ENCODE measurements at places on chromosomes 13 and 19. TPM values are rescaled to one million over a fixed set of nuclear protein-coding genes. Genes with fewer than 3 reads are reported as not detected.

The CLDN10 gene
- total RNA-seq, result not detected

The WASF3 gene
- total RNA-seq, result 0.08 TPM

The PLPPR3 gene
- total RNA-seq, result not detected

The PPP2R1A gene
- total RNA-seq, result 151 TPM

The PGLYRP2 gene
- not detected for total RNA-seq

The PSG1 gene
- not detected for total RNA-seq

The FOSB gene
- total RNA-seq, result 424 TPM

The ZNF835 gene
- total RNA-seq, result 1.1 TPM

The SULT2A1 gene
- not detected for total RNA-seq

The GRK1 gene
- not detected for total RNA-seq

The ZNF486 gene
- 3.0 TPM for total RNA-seq

The MBD3L2 gene
- not detected for total RNA-seq

The IRF2BP1 gene
- 21.0 TPM for total RNA-seq

The CYP4F12 gene
- 1.0 TPM for total RNA-seq

The CYP2S1 gene
- total RNA-seq, result 0.78 TPM

The SOHLH2 gene
- total RNA-seq, result not detected

The TMPRSS9 gene
- not detected for total RNA-seq

The RASIP1 gene
- total RNA-seq, result 0.56 TPM

The TEKTIP1 gene
- 6.0 TPM for total RNA-seq

The MEIOSIN gene
- not detected for total RNA-seq

The ZNF570 gene
- 9.1 TPM for total RNA-seq

The PSG2 gene
- not detected for total RNA-seq

The POSTN gene
- not detected for total RNA-seq

The POU4F1 gene
- 0.14 TPM for total RNA-seq

The ZNF541 gene
- total RNA-seq, result 0.81 TPM

The RTBDN gene
- total RNA-seq, result not detected

The ZNF665 gene
- total RNA-seq, result 2.1 TPM

The GIPR gene
- 2.4 TPM for total RNA-seq

The NCR1 gene
- not detected for total RNA-seq

The YJEFN3 gene
- total RNA-seq, result 4.4 TPM

The ZNF836 gene
- total RNA-seq, result 24.1 TPM

The CXCL17 gene
- total RNA-seq, result not detected

The GPR18 gene
- 45.1 TPM for total RNA-seq

The RFPL4AL1 gene
- total RNA-seq, result not detected

The C19orf85 gene
- not detected for total RNA-seq

The PLK5 gene
- 0.14 TPM for total RNA-seq
